ENCODE measurements at places on chromosomes 12 and 14.
A peak's percentile ranks its signal among the peaks of the same experiment; 100 is the strongest.

DNA sequence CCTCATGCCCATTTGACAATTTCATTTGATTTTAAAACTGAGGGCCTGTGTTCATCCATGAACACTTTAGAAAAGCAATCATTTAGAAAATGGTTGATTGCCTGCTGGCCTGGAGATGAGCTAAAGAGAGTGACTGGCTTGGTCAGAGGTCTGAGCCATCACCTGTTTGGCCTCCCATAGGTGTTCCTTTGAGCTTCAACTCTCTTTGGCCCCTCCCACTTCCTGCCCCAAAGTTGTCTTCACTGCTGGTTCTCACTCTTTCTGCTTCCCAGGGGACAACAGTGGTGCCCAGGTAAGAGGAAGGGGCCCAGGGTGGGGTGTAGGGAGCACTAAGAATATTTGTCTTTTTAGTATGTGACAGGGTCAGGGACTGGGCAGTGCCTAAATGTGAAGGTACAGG, 4.9 kb upstream of the TCP11L2 start:
- DNase-seq, result no peak

DNA sequence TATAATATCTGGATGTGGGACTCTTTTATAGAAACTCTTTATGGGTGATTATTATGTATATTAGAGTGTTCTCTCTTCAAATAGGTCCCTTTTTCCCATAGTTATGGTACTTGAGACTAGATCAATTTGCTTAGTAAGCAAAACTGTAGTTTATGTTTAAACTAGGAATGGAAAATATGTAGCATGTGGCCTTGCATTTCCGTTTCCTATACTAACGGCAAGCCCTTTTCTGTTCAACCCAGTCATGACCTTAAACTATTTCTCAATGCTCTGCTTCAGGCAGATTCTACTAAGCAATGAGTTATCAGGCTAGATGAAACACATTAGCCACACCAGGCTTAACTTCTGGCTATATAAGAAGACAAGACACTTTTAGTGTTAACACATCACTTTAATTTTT, 84.6 kb downstream of the OTOGL start:
- peak; percentile 91 for DNase-seq

DNA sequence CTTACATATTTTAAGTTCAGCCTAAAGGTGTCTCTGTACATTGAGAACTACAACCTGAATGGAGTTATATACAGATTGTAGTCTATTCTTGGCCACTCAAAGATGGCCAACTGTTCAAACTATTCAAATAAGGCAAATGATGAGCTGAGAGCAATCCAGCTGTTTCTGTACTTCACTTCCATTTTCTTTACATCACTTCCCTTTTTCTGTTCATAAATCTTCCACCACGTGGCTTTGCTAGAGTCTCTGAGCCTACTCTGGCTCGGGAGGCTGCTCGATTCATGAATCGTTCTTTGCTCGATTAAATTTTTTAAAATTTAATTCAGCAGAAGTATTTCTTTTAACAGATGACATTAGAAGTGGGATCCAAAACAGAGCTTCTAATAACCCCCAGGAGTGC, 879.7 kb downstream of the GALC start:
- no peak for DNase-seq

DNA sequence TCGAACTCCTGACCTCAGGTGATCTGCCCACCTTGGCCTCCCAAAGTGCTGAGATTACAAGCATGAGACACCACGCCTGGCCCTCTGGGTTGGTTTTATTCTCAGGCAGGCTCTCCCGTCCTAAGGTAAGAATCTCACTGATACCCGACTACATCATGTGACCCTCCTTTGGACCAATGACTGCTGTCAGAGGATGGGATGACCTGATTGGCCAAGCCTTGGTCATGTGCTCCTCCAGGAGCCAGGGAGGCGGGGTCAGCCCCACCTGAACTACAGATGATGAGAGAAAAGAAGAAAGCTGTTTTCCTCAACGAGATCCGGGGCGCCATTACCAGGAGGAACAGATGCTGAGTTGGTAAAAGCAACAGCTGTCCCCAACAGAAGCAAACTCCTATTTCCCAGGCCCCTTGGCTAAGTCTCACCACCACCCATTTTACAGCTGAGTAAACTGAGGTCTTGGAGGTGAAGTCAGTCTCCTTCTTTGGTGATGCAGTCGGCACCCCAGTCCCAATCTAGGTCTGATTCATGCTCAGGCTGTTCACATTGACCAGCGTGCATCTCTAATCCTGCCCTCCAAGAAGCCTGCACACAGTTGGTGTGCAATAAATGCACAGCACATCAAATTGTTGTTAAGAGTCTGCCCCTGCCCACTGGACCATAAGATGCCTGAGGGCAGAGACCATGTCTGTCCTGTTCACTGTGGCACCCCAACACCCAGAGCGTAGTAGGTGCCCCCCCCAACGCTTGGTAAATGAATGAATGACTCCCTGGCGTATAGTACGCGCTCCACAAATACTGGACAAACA, 118.8 kb downstream of the SCARB1 start:
- DNase-seq, result peak; percentile 49

DNA sequence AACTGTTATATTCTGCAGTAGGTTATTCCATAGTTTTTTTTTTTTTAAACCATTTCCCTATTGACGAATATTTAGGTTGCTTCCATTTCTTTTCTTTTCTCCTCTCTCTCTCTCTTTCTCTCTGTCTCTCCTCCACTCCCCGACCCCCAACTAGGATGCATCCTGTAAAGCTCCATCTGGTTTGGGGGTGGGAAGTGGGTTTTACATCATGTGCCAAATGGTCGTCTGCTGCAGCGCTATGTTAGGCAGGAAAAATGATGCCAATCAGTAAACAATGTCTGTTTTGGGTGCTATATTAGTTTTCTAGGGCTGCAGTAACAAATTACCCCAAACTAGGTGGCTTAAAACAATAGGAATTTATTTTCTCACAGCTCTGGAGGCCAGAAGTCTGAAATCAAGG, 465.0 kb downstream of the AACS start:
- no peak for DNase-seq

DNA sequence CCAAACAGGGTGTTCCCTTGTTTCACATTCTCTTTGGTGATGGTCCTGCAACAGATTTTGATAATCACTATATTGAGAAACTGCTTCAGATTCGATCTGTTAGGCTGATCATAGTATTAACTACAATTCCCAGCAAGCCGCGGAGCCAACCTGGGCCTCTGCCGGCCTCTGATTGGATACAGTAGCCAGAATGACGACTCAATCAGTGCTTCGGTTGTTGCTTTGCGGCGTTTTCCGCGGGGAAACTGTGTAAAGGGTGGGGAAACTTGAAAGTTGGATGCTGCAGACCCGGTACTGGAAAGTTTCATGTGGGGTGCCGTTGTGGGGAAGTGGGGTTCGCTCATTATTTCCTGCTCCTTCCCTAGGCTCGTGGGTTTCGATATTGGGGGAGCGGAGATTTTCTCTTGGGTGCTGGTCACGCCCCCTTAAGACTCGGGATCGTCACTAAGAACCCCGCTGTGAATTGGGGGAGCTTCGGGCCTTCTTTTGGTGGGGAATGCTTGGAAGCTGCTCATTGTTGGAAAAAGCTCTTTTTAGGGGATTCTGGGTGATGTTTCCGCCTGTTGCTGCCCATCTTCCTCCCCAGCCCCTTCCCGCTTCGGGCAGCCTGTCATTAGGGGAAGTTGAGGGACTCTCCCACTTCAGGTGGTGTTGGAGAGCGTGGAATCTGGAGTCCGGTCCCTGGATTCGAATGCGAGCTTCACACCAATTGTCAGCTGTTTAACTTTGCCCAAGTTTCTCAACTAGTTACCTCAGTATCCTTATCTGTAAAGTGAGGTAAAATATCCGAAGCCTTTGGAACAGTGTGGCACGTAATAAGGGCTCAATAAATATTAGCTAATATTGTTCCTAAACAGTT, at the start of gene RAD51B:
Gene RAD51B, plus strand, starts transcription at position 217 of the 859 bp plus-strand sequence.
- DNase-seq, result peak; percentile 89

DNA sequence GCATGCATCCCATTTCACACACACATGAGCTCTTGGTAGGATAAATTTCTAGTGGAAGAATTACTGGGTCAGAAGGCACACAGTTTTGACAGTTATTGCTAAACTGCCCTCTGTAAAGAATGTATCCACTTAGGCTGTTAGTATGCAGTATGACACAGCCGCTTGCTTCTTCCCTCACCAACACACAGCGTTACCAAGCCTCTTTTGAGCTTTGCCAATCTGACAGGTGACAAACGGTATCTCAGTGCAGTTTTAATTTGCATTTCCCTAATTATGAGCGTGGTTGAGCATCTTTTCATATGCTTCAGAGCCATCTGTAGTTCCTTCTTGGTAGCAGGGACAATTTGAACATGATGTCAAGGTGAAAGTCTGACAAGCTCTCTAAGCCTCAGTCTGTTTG, 42.9 kb downstream of the HRK start:
- DNase-seq, result no peak

DNA sequence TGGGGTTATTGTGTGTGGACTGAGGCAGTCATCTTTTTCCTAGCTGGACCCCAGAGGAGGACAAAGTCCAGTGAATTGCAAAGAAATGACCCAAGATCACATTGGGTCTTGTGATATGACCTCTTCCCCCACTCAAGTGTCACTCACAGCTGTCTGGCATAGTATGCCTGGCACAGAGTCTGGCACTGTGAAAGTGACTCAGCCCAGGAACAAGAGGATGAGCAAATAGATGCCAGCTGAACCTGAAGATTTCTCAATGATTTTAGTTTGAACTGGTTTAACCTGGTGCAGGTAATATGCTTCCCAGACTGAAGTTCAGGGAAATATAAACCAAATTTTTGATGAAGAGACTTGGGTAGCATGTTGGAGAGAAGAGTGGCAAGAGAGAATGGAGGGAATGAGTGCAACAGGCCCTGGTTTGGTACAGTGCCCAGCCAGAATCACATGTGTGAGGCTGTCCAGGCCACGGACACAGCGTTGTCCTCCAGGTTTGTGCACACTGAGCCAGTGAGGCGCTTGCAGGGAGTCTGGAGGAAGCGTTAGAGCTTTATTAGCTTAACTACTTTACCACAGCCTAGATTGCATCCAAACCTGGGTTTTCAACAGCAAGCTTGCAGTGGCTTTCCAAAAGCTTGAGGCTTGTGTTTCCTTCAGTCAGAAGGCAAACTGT, 332.9 kb downstream of the NUAK1 start:
- no peak for DNase-seq

GRCh38 chr12:71578694-71579258, 84.9 kb downstream of the ZFC3H1 start:
- DNase-seq, result no peak

Measured in choroid plexus epithelial cell (primary cell).